ENCODE measurements at places on chromosomes 5 and 9.

DNA sequence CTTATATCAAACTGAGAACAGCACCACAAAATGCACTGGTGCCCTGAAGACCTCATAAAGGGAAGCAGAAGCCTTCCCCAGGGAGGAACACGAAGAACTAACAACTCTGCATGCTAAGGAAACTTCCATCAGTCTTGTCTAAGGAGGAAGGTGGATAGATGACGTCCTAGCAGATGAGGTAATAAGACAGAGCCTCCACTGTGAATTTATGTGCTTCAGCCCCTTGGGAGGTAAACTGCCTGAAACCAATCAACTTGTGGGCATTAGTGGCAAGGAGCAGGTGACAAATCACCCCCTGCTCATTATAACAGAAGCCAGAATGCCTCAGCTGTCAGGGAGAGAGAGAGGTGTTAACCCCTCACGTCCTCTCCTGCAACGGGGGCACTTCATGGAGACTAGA lies 48.9 kb upstream of the SPIN1 start:
- DNase-seq, result no peak

DNA sequence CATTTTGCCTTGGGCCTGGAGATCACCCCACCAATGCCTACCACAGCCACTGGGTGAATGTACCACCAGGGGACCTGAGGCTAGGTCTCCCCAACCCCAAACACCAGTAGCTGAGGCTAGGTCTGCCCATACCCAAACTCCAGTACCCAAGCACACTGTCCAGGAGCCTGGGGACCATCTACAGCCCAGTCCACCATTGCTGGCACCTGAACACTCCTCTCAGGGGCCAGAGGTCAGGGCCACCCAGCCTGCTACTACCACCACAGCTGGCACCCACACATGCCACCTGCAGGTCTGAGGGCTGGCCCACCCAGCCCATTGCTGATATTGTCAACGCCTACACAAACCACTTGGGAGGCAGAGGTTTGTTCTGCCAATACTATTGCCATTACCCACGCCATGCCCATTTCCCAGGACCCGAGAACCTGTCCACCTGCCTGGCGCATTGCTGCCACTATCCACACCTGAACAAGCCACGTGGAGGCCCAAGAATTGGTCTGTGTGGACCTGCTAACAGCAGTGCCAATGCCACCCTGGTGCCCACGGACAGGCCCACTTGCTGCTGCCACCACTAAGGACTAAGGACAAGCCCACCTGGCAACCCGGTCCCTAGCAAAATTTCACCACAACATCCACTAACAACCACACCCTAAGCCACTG lies 59.2 kb downstream of the ZDHHC21 start:
- no peak for DNase-seq

DNA sequence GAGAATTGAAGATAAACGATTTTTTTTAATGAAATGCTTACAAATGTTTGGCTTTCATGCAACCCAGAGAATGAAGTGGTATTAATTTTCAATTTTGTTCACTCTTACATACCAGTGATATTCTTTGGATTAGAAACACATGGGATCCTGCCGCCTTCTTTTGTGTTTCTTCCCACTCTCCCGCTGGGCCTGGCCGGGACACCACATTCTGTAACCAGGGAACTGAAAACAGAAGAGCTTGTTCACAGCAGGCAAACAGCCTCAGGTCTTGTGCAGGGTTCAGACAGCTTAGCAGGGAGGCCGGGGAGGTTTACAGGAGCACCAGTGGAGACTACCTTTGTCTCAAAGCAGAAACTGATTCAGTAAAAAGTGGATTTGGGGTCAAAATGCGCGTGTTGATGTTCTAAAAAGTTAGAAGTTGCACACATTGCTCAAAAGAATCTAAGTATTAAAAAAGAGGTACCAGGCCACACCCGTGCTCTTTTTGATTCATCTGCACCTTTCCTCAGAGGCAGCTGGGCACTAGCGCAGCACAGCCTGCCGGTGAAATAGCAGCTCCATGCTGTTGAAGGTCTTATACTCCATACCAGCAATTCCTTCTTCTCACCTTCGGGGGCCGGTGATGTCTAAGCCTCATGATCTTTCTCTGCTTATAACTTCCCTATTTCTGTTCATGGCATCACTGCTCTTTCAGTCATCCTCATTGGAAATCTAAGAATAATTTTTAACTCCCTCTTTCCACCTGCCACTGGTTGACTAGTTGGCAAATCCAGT lies 67.1 kb downstream of the GRAMD2B start:
- no peak for DNase-seq

DNA sequence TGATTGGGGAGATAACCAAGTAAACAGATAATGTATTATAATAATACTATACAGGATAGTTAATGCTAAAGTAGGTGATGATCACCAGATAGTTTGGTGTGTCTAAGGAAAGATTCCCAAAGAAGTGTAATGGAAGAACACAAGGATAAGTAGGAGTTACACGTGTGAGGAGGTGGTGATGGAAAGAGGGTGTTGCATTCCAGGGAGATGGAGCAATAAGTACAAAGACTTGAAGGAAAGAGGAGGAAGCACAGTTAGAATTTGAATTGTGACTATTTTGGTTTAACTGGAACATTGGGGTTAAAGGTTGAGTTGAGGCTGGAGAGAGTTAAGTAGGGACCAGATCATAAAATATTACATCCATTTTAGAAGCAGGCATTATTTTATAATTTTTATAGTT lies 76.9 kb downstream of the IPO11 start:
- no peak for DNase-seq

GRCh38 chr5:41176952-41177351 lies 36.4 kb downstream of the C6 start:
- DNase-seq, result no peak

- peak; percentile 73 for DNase-seq
Observed at GRCh38 chr5:143404416-143405062, 1.1 kb upstream of the NR3C1 start.

- no peak for DNase-seq
Observed at GRCh38 chr9:112917987-112918362, 27.3 kb upstream of the SLC46A2 start.

DNA sequence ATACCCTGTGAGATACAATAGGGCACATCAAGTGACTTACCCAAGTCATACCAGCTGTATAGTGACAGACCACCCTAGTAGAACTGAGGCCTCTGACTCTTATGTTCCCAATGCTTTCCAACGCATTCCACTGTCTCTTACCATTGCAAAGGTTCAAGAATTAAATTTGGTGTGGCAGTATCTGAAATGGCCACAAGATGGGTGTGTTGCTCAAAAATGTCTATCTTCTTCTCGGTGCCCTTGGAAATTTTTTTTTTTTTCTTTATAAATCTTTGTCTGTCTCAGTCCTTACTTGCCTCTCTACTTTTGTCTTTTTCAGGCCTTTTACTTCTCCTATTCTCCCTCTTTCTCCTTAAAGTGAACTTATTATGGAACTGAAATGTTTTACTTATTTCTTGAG lies 48.4 kb downstream of the GPR21 start:
- peak; percentile 13 for DNase-seq

GRCh38 chr5:11504886-11505193 lies 399.4 kb downstream of the CTNND2 start:
- no peak for DNase-seq

- no peak for DNase-seq
Observed at GRCh38 chr5:127072861-127073846, at the start of gene C5orf63. Gene C5orf63, minus strand, starts transcription at chr5:127073502. Its CDS starts 14,507 bp downstream, at chr5:127058995.

DNA sequence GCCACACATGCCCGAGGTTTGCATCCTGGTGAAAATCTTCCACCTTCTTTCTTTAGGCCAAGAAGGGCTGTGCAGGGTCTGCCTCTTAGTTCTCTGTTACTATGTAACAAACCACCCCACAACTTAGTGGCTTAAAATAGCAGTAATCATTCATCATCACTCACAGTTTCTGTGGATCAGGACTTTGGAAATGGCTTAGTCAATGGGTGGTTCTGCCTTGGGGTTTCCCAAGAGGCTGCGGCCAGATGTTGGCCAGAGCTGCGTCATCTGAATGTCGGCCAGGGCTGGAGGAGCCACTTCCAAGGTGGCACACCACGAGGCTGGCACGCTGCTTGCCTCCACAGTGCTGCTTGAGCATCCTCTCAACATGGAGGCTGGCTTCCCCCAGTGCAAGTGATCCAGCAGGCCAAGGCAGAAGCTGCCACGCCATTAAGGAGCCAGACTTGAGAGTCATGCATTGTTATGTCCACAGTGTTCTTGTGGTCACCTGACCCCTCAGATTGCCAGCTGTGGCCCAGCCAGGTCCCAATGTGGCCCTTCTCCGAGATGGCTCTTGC lies 135.2 kb downstream of the RXRA start:
- DNase-seq, result no peak

GRCh38 chr5:123987956-123988355 lies 476.0 kb downstream of the CSNK1G3 start:
- DNase-seq, result no peak

- DNase-seq, result no peak
Observed at GRCh38 chr5:151699071-151699901, 12.6 kb upstream of the SPARC start.

DNA sequence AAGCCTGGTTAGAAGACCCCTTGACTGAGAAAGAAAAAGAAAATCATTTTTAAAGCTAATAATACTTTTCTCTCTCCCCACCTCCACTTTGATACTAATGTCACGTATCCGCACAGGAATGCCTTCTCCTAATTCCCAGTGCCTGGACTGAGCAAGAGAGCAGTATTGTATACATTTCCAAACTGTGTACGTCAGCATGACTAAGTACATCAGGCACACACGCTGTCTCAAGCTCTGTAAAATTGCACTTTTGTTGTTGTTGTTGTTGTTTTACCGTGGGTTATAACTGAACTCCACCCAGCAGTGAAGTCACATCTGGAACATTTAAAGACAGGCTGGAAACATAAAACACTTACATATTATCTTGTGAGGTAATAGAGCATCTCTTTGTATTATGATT lies 407.6 kb downstream of the DNAH5 start:
- no peak for DNase-seq

- DNase-seq, result no peak
Observed at GRCh38 chr9:76049341-76049740, 158.9 kb downstream of the PCSK5 start.

DNA sequence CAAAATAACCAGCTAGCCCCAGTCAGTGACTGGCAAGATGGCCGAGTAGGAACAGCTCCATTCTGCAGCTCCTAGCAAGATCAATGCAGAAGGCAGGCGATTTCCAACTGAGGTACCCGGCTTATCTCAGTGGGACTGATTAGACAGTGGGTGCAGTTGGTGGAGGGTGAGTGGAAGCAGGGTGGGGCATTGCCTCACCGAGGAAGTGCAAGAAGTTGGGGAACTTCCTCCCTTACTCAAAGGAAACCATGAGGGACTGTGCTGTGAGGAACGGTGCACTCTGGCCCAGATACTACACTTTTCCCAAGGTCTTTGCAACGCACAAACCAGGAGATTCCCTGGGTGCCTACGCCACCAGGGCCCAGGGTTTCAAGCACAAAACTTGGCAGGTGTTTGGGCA lies 9.6 kb upstream of the BTNL8 start:
- DNase-seq, result no peak

GRCh38 chr5:159262472-159262858 lies 625 bp upstream of the UBLCP1 start:
- DNase-seq, result no peak

DNA sequence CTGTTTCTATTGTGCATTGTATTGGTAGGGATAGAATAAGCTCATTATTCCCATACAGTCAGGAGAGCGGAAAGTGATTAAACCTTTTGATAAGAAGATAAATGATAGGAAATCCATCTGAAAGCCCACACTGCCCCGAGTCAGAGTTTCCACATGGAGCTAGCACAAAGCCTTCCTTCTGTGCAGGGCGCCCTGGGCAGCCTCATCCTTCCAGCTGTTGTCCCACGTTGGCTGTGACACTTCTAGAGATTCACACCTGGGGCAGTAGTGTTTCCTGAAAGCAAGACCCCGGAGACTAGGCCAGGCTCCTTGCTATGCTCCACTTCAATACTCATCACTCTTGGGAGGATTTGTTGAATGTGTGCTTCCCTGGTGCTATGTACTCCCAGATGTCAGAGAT lies 172.4 kb downstream of the SEMA6A start:
- DNase-seq, result no peak

DNA sequence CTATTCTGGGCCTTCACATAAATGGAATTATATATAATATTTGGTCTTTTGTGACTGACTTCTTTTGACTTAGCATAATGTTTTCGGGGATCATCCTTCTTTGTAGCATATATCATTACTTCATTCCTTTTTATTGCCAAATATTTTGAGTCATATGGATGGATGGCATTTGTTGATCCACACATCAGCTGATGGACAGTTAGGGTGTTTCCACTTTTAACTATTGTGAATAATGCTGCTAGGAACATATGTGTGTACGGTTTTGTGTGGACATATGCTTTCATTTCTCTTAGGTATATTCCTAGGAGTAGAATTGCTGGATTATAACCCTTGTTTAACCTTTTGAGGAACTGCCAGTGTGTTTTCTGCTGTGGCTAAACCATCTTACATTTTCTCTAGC lies 249.6 kb downstream of the FANCC start:
- DNase-seq, result no peak

GRCh38 chr9:20604562-20604961 lies 17.7 kb downstream of the MLLT3 start:
- DNase-seq, result no peak

DNA sequence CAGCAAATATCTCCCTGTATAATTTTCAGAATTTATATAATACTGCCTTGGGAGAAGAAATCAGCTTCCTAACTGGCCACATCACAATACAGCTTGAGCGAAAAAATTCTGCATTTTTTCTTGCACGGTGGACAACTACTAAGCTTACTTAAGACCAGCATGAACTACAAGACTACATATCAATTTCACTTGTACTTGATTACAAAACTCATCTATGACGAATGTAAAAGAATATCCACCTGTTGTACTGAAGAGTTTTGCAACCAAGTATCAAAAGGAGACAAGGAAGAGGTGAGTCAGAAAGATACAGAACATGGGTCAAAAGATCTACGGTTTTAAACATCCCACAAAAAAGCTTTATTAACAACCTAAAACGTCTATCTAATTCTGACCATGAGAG lies 279.4 kb downstream of the BNC2 start:
- DNase-seq, result no peak

DNA sequence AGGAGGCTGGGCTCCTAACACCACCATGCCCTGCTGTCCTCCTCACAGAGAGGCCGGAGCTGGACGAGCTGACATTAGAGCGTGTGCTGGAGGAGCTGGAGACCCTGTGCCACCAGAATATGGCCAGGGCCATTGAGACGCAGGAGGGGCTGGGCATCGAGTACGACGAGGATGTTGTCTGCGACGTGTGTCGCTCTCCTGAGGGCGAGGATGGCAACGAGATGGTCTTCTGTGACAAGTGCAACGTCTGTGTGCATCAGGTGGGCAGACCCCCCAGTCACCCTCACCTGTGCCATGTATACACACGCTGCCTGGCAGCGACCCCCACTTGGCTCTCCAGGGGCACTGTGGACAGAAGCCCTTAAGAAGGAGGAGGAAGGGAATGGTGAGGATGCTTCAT lies 35.2 kb downstream of the JADE2 start:
- no peak for DNase-seq

DNA sequence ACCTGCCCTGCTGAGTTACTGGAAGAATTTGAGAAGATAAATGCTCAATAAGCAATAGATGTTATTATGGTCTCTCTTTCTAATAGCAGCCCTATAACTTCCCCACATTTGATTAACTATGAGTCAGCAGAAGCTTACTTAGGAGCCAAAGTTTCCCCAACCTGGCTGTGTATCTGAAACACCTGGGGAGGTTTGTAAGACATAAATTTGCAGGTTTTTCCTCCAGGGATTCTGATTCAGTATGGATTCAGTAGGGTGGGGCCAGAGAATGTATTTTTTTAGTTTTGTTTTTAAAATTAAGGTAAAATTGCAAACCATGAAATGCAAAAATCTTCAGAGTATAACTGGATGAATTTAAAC lies 44.9 kb upstream of the GNPDA1 start:
- no peak for DNase-seq

- DNase-seq, result no peak
Observed at GRCh38 chr5:66333192-66333591, 189.1 kb downstream of the SREK1 start.
